ENCODE measurements at places on chromosomes 1 and 21. TPM values are rescaled to one million over a fixed set of nuclear protein-coding genes. Genes with fewer than 3 reads are reported as not detected.

The FBXO28 gene
- total RNA-seq, result 20.5 TPM

The GIPC2 gene
- 0.08 TPM for total RNA-seq

The COL8A2 gene
- total RNA-seq, result 0.08 TPM

The RYR2 gene
- total RNA-seq, result not detected

The ADGRB2 gene
- total RNA-seq, result 0.27 TPM

The DYNLT5 gene
- not detected for total RNA-seq

The FMOD gene
- total RNA-seq, result 0.26 TPM

The RSPO1 gene
- total RNA-seq, result not detected

The MRPL39 gene
- 68.8 TPM for total RNA-seq

The TSPAN2 gene
- not detected for total RNA-seq

The ABCG1 gene
- total RNA-seq, result 11.2 TPM

The UTS2 gene
- total RNA-seq, result not detected

The LCE2C gene
- not detected for total RNA-seq

The SDHC gene
- 167 TPM for total RNA-seq

The PADI2 gene
- 0.18 TPM for total RNA-seq

The HOOK1 gene
- 5.1 TPM for total RNA-seq

The USP33 gene
- 31.7 TPM for total RNA-seq

The PTPRC gene
- total RNA-seq, result 157 TPM

The SYTL1 gene
- total RNA-seq, result 38.6 TPM

The C21orf58 gene
- 17.9 TPM for total RNA-seq

The RBM11 gene
- not detected for total RNA-seq

The C1QC gene
- 0.64 TPM for total RNA-seq

The KCNE2 gene
- total RNA-seq, result not detected

The SLC19A2 gene
- total RNA-seq, result 2.3 TPM

The PBX1 gene
- total RNA-seq, result 0.28 TPM

The LCE1B gene
- total RNA-seq, result 0.74 TPM

The SYDE2 gene
- total RNA-seq, result 3.8 TPM

The ZNF683 gene
- not detected for total RNA-seq

The MMEL1 gene
- total RNA-seq, result not detected

The AQP10 gene
- not detected for total RNA-seq

The C8A gene
- 0.19 TPM for total RNA-seq

The TRIM62 gene
- total RNA-seq, result 4.2 TPM

The NEK2 gene
- total RNA-seq, result 28.7 TPM

The NUDT4B gene
- total RNA-seq, result not detected

The EPHA10 gene
- not detected for total RNA-seq

The BMP8B gene
- 1.2 TPM for total RNA-seq

The KRTAP25-1 gene
- total RNA-seq, result not detected

All from GM12878 (cell line).